ENCODE measurements at places on chromosomes 11 and 22.
A peak's percentile ranks its signal among the peaks of the same experiment; 100 is the strongest.

- no peak for DNase-seq
Observed at GRCh38 chr11:110069158-110069737, 23.9 kb upstream of the ZC3H12C start.

GRCh38 chr11:111949519-111950426 lies 12.6 kb downstream of the DIXDC1 start:
- no peak for DNase-seq

GRCh38 chr11:65703846-65704245 lies 8.2 kb upstream of the KAT5 start:
- DNase-seq, result no peak

GRCh38 chr11:36427876-36428275 lies 82.2 kb downstream of the TRAF6 start:
- no peak for DNase-seq

- peak; percentile 46 for DNase-seq
Observed at GRCh38 chr11:66100272-66101065, 30.4 kb downstream of the PACS1 start.

GRCh38 chr11:12991426-12991825 lies 17.7 kb upstream of the RASSF10 start:
- DNase-seq, result no peak

DNA sequence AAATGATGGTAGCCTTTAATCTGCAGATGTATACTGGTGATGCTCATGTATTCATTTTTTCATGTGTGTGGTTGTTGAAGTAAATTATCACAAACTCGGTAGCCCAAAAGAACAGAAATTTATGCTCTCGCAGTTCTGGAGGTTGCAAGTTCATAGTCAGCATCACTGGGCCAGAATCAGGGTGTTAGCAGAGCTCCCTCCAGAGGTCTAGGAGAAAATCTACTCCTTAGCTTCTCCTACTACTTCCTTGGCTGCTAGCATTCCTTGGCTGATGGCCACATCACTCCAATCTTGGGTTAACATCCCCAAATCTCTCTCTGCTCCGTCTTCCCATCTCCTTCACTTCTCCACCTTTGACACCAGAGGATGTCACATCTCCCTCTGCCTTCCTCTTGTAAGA lies 45.3 kb upstream of the GALNT18 start:
- no peak for DNase-seq

GRCh38 chr11:105357146-105357545 lies 217.6 kb upstream of the CARD18 start:
- no peak for DNase-seq

DNA sequence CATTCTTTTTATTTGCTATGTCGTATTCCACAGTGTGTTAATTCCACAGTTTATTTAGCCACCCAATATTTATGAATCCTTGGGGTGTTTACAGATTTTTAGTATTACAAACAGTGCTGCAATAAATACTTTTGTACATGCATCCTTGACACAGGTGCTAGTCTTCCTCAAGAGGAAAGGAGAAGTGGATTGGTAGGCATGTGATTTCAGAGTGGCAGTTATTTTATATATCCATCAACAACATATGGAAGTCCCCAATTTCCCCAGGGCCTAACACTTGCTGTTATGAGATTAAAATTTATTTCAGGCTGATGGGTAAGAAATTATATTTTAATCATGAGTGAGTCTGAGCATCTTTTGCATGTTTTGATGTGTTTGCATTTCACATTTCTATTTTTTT lies 17.9 kb downstream of the TRIM44 start:
- DNase-seq, result no peak

DNA sequence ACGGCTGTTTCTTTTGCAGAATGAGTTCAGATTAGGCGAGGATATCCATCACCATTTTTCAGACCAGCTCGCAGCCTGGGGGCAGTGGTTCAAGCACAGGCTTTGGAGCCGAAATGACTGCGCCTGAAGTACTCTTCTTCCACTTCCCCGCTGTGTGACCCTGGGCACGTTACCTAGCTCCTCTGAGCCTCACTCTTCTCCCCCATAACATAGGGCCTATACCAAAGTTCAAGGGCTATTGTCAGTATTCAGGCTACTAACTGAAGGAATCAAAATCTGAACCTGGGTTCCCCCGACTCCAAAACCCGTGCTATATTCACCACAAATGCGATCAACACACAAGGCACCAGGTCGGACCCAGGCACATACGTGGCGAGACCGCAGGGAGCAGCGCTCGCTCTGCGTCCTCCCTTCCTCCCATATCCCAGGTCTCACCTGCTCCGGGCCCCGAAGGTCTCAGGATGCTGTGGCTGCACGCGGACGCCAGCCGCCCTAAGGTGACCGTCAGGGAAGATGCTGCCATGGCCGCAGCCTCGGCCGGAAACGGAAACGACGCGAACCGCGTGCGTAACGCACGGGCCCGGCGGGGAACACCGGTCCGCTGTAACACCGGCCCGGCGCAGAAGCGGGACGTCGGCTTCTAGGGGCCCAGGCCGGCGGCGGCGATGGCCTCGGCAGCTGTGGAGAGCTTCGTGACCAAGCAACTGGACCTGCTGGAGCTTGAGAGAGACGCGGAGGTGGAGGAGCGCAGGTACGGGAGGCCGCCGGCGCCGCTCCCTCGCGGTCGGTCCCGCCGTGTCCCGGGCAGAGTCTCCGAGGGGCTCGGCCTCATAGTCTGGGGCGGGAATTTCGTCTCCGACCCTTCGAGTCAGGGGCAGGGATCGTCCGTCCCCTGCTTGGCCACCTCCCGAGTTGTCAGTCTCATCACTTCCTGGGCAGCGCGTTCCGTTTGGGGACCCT lies at the start of the genes IGHMBP2 and MRPL21:
IGHMBP2 (plus strand) TSS at position 604 of the 960 bp plus-strand sequence; CDS start at position 666, 62 bp downstream.
MRPL21 (minus strand) TSS at position 545 of the 960 bp plus-strand sequence; CDS start at position 523, 22 bp downstream.
- DNase-seq, result peak; percentile 80

DNA sequence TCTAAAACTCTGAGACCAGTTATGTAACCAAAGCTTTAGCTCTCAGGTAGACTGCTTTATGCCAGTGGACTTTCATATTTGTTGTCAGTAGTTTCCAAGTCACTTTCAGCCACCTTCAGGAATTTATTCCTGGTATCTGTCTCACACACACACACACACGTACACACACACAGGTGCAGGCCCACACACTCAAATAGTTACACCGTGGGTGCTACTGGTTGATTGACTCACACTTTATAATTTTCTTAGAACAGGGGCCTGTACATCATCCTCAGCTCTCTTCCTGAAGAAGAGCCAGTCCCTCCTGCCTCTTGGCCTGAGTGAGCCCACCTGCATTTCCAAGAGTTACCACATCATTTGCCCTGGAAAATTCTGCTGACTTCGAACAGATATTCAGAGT lies 555.2 kb downstream of the SOX6 start:
- DNase-seq, result no peak

DNA sequence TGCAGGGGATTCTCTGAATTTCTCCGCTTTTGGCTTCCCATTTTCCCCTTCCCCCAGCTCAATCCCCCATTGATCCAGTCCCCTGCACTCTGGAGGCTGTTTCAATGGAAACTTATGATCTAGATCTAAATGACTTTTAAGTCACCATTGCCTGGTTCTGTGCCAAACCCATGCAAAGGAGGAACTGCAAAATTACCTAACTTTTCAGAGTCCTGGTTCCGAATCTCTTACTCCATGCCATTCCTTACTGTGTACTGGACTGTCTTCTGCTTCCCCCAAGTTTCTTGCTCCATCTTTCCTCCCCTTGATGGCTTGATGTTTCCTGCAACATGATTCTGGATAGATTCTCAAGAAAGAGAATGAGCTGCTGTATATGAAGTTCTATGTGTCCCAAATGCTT lies 327.8 kb downstream of the MIAT start:
- DNase-seq, result no peak

DNA sequence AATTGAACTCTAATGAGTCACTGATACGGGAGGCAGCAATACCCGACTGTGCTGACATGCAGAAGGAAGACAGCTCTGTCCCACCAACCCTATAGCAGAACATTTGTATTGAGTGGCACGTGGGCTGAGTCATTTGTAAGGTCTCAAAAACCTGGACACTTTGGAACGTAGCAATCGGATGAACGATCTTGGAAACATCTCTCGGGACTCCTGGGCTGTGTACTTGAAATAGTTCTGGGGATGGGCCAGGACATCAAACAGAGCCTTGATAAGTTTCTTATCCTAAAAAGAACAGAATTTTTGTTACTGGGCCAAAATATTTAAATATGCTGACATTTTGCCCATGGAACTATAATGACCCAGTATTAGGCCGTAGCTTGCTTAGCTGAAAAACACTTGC lies 17.1 kb upstream of the NRIP3 start:
- DNase-seq, result no peak

GRCh38 chr11:134181707-134182106 lies 42.1 kb downstream of the NCAPD3 start:
- DNase-seq, result no peak

DNA sequence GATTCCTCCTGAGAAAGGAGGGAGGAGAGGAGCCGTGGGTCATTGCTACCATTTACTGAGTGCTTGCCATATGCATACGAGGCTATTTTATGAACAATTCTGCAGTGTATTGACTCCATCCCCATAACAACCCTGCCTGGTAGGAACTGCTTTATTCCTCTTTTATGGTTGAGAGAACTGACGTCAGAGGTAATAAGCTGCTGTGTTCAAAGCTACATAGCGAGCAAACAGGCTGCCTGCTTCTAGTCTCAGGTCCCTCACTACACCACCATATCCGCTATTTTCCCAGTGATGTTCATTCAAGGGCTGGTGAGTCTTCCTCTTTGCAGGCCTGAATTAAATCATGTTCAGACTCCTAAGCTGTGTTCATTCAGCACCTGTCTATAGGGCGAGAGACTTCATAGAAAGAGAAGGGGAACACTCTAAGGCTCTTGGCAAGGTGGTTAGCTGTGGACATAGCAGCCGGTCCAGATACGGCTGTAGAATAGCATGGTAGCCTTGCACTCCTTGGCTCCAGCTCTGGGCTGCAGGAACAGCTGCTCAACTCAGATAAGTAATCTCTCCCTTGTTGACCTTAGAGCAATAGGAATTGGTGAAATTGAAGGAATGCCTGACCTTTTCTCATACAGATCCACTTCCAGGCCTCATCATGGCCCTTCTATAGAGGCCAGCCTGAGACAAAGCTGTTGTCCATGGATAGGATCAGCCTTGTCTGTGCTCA lies 82.6 kb downstream of the MICAL2 start:
- no peak for DNase-seq

- DNase-seq, result no peak
Observed at GRCh38 chr11:41461057-41461681, 1.7 kb upstream of the LRRC4C start.

DNA sequence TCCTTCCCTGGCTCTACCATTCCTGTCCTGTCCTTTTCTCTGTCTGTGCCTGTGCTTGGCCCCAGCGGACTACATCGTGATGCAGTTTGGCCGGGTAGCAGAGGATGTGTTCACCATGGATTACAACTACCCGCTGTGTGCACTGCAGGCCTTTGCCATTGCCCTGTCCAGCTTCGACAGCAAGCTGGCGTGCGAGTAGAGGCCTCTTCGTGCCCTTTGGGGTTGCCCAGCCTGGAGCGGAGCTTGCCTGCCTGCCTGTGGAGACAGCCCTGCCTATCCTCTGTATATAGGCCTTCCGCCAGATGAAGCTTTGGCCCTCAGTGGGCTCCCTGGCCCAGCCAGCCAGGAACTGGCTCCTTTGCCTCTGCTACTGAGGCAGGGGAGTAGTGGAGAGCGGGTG lies 20.4 kb downstream of the TUB start:
- no peak for DNase-seq

- DNase-seq, result no peak
Observed at GRCh38 chr11:75524665-75525432, 892 bp downstream of the GDPD5 start.

GRCh38 chr11:121634889-121635288 lies 182.1 kb upstream of the SORL1-AS1 start:
- no peak for DNase-seq

DNA sequence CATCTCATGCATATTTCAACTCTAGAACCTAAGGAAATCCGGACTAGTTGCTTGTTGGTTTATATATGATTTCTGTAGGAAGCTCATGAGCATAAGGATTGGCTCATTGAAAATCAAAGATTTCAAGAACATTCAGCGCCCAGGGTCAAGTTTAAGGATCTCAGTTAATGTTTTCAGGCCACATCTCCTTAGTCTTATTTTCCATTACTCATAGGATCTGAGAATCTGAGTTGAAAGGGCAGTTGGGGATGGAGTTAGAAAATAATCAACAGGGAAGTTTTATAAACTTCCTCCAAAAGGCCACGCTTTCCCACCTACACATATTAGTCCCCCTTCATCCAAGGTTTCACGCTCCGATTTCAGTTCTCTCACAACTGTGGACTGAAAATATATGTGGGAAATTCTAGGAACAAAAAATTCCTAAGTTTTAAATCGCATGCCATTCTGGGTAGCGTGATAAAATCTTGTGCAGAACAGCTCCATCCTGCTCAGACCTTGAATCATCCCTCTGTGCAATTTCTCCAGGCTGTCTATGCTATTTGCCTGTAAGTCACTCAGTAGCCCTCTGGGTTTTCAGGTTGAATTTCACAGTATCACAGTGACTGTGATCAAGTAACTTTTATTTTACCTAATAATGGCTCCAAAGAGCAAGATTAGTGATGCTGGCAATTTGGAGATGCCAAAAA lies 160.2 kb downstream of the KIRREL3 start:
- DNase-seq, result no peak

DNA sequence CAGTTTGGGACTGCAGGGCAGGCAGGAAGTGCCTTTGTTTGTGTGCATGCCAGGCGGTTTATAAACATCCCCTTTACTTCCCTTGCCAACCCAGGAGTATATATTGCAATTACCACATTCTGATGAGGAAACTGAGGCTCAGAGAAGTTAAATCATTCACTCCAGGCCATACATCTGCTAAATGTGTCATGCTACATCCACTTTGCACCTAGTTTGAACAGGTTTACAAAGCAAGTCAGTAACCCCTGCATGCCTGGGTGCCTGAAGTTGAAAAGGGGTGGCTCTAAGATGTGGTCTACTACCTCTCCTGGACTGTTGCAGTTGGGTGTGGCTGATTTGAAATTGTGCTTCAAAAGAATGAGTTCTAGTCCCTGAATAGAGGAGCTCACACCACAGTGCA lies 23.6 kb downstream of the FLI1 start:
- no peak for DNase-seq

GRCh38 chr11:7348432-7349304 lies 97.0 kb downstream of the SYT9 start:
- DNase-seq, result no peak

DNA sequence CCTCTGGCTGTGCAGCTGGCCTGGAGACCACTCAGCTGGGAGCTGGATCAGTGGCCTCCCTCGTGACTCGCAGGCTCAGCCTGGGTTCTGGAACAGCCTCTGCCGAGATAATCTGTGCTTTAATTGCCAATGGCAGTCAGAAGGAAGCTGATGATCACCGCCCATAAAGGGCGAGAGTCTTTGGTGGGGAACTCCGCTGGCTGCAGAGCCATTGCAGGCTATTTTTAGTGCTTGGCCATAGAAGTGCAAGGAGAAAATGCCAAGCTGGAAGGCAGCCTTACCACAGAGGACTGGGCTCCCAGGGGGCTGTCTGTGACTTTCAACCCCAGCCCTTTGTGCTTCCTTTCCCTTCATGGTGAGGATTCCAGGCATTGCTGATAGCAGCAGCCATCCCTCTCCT lies 62.2 kb upstream of the TENM4 start:
- DNase-seq, result no peak

DNA sequence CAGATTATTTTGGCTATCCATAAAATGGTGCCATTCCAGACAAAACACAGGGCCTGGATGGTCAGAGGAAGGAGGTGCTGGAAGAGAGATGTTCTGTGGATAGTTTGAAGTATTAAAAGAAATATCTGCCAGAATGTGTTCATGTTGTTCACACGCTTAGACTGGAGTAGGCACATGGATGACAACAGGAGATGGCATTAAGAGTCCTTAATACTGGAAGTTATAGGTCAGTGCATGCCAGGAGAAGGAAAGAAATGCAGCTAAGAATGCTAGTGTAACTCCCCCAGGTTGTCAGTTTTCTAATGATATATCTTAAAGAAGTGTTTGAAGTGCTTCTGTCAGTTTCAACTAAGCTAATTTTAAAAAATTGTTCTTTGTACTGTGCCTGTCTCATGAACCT lies 20.2 kb downstream of the KREMEN1 start:
- DNase-seq, result no peak
